ENCODE measurements at places on chromosomes 11 and 22. TPM values are rescaled to one million over a fixed set of nuclear protein-coding genes. Genes with fewer than 3 reads are reported as not detected.

TENM4 gene
- total RNA-seq: 59.6 TPM

SPI1 gene
- not detected for total RNA-seq

OR10A2 gene
- total RNA-seq: not detected

ABCC8 gene
- 1.6 TPM for total RNA-seq

ANKRD42 gene
- 8.6 TPM for total RNA-seq

MS4A4E gene
- total RNA-seq: not detected

BEST1 gene
- 0.39 TPM for total RNA-seq

TPBGL gene
- 0.21 TPM for total RNA-seq

OR4A15 gene
- total RNA-seq: not detected

UPK2 gene
- 0.89 TPM for total RNA-seq

ZP1 gene
- not detected for total RNA-seq

PAK1 gene
- total RNA-seq: 34.4 TPM

PPP2R1B gene
- 14.4 TPM for total RNA-seq

UCP3 gene
- total RNA-seq: 2.0 TPM

GAL3ST1 gene
- 2.9 TPM for total RNA-seq

CCT8L2 gene
- total RNA-seq: not detected

GRCh38 chr11:69703453-69703767 lies 412 bp downstream of the FGF19 start:
- DNase-seq: no peak

GRCh38 chr11:64531906-64532312 lies 59.1 kb upstream of the SLC22A12 start:
- no peak for DNase-seq

GRCh38 chr11:20937826-20938225 lies 268.4 kb downstream of the NELL1 start:
- no peak for DNase-seq

GRCh38 chr11:86294026-86294425 lies 8.0 kb upstream of the HIKESHI start:
- DNase-seq: no peak

DNA sequence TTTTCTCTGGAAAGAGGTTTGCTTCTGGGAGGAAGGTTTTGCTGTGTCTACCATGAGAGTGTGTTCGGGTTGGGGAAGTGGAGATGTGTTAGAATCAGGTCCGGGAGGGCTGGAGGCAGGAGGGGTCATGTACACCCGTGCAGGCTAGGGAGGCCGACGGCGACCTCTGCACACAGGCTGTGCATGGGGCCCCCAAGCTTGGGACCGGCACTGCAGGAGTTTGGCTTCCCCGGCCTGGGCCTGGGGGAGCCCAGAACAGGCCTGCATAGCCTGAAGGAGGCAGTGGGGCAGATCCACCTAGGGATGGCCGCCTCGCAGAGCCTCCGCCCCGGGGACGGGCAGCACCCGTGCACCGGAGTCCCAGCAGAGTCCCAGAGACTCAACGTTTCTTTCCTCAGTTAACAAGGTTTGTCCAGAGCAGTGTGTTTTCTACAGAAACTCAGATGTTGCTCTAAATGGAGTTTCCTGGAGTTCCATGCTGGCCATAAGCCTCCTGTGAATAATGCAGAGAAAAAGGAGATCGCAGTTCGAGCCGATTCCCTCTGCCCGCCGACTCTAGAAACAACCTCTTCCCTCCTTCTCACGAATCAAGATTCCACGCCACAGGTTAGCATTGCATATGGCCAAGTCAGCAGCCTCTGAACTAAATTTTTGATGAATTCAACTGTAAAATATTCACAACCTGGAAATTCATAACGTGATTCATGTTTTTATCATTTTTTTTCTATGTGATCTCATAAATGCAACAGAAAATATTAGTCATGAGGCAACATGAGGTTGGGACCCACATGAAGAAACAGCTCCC lies 427.3 kb downstream of the BRD1 start:
- no peak for DNase-seq

DNA sequence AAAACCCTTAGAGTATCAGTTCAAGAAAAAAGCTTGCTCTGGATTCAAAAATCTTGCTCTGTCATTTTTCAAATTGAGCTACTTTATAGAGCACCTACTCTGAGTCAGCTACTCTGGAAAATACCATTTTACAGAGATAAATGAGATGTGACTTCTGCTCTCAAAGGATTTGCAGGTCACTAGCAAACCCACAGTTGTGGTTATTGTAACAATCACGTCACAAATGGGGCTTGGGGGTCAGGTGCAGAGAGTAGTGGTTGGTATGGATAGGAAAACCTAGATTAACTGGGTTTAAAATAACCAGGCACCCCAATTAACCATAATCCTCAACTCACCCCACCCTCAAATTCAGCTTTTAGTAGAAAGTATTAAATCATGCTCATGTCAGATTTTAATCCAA lies 52.3 kb downstream of the MSANTD4 start:
- DNase-seq: no peak

GRCh38 chr11:85475660-85476517 lies 151.3 kb downstream of the DLG2 start:
- DNase-seq: no peak

DNA sequence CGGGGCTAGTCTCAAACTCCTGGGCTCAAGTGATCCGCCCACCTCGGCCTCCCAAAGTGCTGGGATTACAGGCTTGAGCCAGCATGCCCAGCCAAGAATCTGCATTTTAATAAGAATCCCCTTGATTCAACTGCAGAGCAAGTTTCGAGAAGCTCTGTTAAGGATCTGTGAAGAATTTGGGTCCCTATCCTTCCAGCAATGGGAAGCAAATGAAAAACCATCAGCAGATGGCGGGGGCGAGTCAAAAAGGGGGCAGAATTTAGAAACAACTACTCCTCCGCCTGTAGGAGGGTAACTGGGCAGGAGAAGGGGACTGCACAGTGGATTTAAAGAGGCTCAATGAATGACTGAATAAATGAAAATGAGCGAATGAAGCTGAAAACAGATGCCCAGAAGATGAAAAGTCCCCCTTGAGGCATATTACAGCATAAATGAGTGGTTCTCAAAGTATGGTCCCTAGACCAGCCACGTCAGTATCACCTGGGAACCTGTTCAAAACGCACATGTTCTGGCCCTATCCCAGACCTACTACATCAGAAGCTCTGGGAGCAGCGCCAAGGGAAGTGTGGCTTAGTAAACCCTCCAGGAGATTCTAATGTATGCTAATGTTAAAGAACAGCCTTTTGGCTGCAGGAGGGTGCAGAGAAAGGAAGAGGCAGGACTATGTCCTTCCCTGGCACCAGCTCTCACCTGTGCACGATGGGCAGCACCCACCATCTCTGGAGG lies 15.0 kb downstream of the VWCE start:
- no peak for DNase-seq

DNA sequence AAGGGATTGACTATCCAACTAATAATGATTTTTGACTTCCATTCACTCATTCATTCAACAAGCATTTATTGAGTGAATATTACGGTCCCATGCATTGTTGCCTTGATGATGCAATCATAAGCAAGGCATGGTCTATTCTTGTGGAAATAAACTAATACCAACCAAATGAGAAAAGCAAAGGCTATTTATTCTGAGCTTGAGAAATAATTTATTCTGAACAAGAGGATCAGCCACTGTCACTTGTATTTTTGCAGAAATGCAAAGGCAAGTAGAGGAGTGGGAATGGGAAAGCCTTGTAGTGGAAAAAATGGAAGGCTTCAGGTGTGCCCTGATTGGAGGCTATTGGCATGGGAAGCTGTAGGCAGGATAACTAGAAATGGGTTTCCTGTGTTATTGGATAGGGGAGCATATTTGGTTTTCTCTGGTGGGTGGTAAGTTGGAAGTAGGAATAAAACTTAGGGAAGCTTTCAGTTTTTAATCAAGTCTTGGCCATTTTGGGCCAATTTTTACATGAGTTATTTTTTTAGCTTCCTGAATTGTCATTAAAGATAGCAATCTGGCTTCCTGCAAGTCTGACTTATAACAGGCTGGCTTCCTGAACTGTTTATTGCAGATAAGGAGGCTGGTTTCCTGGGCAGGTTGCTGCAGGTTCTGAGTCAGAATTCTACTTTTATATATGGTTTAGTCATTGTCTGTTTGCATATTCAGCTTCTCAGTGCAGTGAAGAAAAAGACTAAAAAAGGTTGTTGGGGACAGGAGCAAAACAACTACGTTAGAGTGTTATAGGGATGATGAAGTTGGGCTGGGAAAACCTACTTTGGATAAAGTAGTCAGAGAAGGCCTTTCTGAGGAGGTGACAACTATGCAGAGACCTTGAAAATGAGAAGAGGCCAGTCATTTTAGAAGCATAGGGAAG lies 106.7 kb downstream of the APIP start:
- DNase-seq: peak; percentile 37

DNA sequence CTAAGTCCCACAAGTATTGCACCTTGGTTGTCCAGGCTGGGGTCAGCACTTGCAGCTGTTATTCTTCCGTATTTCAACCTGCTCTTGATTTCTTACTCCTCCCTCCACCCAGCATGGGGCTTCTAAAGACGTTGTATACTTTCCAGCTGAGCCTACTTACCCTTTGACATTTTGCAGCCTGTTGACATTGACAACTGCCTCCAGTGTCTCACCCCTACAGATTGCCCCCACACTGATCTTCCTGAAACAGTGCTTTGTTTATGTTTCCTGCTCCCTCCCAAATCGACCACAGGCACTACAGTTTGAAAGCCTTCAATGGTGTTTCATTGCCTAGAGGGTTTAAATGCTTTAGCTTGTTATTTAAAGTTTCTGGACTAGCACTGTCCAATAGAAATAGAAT lies 56.6 kb downstream of the FAM83F start:
- no peak for DNase-seq

DNA sequence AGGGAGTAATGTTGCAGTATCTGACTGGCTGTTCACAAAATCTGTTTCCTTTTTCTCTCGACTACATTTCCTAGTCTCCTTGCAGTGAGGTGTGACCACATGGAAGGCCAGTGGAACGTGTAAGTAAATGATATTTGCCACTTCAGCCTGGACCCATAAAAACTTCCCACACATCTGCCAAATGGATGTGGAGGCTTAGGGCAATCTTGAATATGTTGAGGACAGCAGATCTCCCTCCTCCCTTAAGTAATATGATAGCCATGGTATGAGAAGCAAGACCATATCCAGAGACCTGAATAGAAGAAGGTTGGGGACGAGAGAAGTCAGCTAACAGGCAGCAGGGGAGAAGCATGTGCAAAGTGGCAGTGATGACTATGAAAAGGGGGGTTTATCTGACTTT lies 33.0 kb upstream of the C11orf87 start:
- no peak for DNase-seq

DNA sequence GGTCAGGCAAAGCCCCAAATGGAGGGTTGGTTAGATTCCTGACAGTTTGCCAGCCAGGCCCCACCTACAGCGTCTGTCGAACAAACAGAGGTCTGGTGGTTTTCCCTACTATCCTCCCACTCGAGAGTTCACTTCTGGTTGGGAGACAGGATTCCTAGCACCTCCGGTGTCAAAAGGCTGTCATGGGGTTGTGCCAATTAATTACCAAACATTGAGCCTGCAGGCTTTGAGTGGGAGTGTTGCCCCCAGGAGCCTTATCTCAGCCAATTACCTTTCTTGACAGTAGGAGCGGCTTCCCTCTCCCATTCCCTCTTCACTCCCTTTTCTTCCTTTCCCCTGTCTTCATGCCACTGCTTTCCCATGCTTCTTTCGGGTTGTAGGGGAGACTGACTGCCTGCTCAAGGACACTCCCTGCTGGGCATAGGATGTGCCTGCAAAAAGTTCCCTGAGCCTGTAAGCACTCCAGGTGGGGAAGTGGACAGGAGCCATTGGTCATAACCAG lies 4.7 kb upstream of the TTC36 start:
- peak; percentile 62 for DNase-seq

GRCh38 chr11:116093481-116094270 lies 589.5 kb upstream of the CADM1 start:
- no peak for DNase-seq

DNA sequence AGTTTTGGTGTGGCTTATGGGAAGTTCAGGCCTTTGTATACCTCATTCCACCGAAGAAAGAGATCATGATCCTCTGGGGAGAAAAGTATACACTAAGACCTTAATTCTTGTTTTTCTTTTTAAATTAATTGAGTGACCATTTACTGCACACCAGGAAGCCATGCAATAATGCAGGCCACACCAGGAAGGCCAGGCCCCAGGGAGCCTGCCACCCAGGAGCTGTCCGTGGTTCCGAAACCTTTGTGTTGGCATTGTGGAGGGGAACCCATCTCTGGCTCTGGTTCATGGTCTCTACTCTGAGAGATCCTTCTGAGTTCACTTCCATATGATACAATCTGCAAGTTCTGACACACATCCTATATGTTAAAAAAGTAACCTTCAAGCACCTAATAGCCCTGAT lies 291.8 kb downstream of the MIAT start:
- peak; percentile 50 for DNase-seq

- DNase-seq: no peak
Measured at GRCh38 chr11:72525466-72525865, 91.1 kb upstream of the CLPB start.

DNA sequence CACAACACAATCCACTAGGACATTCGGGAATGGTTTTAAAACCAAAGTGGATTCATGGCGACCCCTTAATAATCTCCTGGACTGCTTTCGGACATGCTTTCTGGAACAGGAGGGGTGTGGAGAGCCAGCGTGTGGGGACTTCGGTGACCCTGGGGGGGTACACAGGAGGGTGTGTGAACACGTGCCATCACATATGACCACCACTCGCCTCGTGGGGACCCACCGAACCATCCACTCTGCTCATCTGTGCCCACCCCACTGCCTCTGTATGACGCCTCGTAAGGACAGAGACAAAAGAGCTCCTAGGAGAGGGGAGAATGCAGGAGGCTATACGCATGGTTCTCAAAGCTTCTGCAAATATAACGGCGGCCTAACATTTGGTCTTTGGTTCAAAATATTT lies 8.9 kb downstream of the LTO1 start:
- no peak for DNase-seq

DNA sequence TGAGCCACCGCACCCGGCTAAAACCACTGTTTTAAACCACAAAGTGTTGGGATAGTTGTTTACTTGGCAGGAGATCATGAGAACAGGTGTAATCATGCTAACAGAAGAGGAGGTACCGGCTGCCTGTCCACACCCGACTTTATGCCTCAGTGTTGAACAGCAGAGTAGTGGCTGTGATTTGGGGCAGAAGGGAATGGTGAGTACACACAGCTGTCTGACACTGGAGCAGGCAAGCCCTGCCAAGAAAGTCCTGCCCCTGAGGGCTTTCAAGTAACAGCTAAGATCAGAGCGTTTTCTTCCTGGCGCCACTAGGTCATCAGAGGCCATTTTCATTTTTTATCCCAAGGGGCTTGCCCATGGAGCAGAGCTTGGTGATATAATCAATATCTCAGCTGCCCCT lies 8.1 kb downstream of the CDKN1C start:
- peak; percentile 42 for DNase-seq

- no peak for DNase-seq
Measured at GRCh38 chr22:30869667-30870395, 98.7 kb downstream of the MORC2 start.

DNA sequence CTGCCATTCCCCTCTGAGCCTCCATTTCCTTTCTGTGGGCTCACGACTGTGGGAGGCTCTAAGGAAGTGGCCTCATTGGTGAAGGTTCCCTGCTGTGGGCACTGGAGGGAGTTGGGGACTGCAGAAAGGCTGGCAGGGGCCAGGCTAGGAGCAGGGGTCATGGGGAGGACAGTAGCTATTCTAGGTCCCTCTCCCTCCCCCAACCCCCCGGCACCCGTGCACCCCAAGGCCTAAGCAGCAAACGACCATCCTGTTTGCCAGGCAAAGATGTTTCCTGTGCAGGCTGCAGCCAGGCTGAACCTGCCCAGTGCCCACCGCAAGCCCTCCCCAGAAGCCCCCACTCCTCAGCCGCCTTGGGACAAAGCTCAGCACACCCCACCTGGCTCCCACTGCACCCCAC lies 189.4 kb downstream of the MN1 start:
- no peak for DNase-seq

GRCh38 chr22:25109878-25110595 lies 89.6 kb upstream of the CRYBB3 start:
- no peak for DNase-seq

GRCh38 chr11:15158351-15159015 lies 43.8 kb downstream of the INSC start:
- peak; percentile 42 for DNase-seq
